Activated CD4-positive, alpha-beta T cell treated with anti-CD3 and anti-CD28 coated beads, Interleukin-2, amount 10 ng/mL, durations not matched to agents 7 days and 5 days (primary cell): ENCODE measurements at places on chromosomes 4 and X.

DNA sequence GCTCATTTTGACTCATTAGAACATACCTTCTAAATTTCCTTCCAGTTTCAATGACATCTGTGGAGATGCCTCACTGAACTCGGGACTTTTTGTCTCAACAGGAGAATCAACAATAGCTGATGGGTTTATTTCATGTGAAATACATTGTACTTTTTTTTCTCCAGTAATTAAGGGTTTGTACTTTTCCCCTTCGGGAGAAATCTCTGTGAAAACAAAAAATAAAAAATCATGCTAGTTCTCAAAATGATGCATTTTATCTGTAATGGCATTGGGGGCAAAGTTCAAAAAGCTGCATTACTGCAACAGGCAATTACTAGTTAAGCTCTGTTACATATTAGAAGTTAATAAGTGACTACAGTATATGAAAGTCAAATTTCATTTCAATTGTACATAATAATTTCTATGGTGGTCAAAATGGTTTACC, 167.3 kb upstream of the SH3RF1 start:
- H3K4me3 ChIP-seq, result no peak overlapping the region
- H3K4me1 ChIP-seq, result peaks cover 3% of the 10 kb centered on the region
- H3K27me3 ChIP-seq, result no peaks in the 10 kb centered on the region
- no peak overlapping the region for H3K27ac ChIP-seq
- peaks cover 13% of the 10 kb centered on the region for H3K36me3 ChIP-seq

DNA sequence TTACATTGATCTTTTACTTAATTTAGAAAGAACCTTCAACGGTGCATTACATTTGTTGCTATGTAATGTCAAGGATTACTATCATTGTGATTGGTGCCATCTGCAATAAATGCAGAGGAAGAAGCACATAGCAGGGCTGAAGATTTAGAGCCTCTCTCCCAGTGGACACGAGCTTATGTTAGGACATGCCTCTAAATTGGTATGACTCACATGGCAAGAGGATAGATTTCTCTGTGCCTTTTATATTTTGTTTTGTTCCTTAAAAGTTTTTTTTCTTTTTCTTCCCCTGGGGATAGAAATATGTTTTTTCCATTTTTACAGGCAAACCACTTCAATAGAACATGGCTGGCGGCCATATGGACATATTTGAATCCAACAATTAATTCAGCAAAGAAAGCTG, 205.0 kb upstream of the HAND2 start:
- H3K4me1 ChIP-seq, result no peaks in the 10 kb centered on the region
- H3K4me3 ChIP-seq, result no peak overlapping the region
- no peak for DNase-seq
- no peaks in the 10 kb centered on the region for H3K36me3 ChIP-seq
- H3K27ac ChIP-seq, result no peak overlapping the region

DNA sequence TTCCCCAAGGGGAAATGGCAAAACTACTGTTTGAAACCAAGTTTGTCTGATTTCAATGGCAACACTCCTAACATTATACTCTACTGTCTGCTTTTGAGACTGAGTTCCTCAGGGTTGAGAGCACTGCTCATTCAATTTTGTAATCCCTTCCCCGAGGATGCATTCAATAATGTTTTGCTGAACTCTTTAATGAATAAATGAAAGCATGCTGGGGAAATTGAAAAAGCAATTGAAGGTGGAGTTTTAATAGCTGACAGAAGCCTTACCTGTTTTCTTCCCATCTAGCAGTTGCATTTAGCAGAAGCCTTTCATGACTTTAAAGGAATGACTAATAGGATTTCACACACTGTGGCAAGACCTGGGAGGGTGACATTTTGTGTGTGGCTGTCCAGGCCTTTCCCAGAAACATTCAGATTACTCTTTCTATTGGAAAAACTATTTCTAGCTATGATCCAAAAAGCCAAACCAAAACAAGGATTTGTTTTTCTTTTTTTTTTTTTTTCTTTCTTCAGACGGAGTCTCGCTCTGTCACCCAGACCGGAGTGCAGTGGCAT, 45.1 kb downstream of the DTHD1 start:
- no peaks in the 10 kb centered on the region for H3K27me3 ChIP-seq
- DNase-seq, result no peak
- H3K36me3 ChIP-seq, result no peaks in the 10 kb centered on the region

DNA sequence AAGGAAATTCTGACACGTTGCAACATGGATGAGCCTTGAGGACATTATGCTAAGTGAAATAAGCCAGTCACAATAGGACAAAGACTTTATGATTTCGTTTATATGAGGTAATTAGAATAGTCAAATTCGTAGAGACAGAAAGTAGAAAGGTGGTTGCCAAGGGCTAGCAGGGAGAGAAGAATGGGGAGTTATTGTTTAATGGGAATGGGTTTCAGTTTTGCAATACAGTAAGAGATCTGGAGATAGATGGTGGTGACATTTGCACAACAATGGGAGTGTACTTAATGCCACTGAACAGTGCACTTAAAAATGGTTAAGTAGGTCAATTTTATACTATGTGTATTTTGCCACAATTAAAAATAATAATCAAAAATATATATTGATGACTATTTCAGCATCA, 43.4 kb upstream of the TMEM154 start:
- H3K4me1 ChIP-seq, result no peaks in the 10 kb centered on the region
- H3K27me3 ChIP-seq, result no peaks in the 10 kb centered on the region
- no peak overlapping the region for H3K4me3 ChIP-seq
- no peak overlapping the region for H3K27ac ChIP-seq

DNA sequence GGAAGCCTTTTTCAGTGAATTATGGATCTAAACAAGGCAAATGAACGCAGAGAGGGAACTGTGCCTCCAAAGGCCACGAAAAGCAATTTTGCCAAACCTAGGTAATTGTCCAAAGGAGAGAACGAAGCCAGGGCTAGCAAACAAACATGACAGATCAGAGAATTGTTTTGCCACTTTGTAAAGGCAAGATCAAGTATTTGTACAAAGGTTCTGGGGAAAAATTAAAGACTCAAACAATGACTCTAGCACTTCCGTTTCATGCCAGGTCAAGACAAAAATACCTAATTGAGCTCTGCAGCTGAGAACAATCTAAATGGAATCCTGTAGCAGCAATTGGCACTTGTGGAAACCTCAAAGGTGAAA, 8.5 kb downstream of the RBM47 start:
- H3K27ac ChIP-seq, result no peak overlapping the region
- peaks cover 4% of the 10 kb centered on the region for H3K36me3 ChIP-seq
- no peaks in the 10 kb centered on the region for H3K27me3 ChIP-seq
- peaks cover 39% of the 10 kb centered on the region for H3K4me1 ChIP-seq

DNA sequence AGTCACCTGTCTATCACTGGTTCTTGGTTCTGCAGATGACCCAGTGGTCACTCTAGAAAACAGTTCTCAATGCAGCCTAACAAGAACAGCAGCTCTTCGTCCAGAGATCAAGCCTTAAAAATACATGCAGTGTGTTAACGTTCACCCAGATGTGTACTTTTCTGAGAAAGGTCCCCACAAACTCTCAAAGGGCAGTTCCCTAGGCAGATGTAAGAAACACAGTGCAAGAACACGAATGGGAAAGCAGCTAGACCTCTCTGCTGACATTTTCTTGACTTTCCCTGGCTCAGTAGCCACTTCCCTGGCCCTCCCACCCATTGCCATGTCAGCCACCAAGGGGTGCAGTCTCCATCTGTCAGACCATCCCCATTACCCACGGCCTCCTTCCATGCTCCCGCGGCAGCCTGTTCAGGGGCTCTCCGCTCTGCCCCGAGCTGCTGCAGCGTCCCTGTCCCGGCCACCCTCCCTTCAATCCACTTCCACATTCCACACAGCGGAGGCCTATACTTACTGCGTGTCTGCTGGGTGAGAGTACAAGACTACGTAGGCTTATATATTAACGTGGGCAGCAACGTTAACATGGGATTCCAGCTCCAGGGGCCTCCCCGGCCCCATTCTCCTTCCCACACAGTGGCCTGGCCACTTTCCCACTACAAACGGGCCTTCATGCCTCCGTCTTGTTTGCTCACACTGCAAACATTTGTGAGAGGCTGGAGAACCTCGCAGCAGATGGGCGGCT, 34.3 kb downstream of the IRF2 start:
- H3K27me3 ChIP-seq, result no peaks in the 10 kb centered on the region
- no peak overlapping the region for H3K27ac ChIP-seq
- H3K4me3 ChIP-seq, result no peak overlapping the region
- H3K36me3 ChIP-seq, result peaks cover 27% of the 10 kb centered on the region

- H3K27me3 ChIP-seq, result no peaks in the 10 kb centered on the region
- no peak for DNase-seq
- no peak overlapping the region for H3K27ac ChIP-seq
- no peak overlapping the region for H3K4me3 ChIP-seq
- no peaks in the 10 kb centered on the region for H3K4me1 ChIP-seq
These were observed 115.4 kb downstream of the STPG2 start for GRCh38 chr4:98027827-98028226.

GRCh38 chr4:87241336-87241735, 20.9 kb upstream of the KLHL8 start:
- H3K27me3 ChIP-seq, result peaks cover 19% of the 10 kb centered on the region
- DNase-seq, result no peak
- peaks cover 2% of the 10 kb centered on the region for H3K36me3 ChIP-seq
- no peak overlapping the region for H3K27ac ChIP-seq
- H3K4me1 ChIP-seq, result peaks cover under 1% of the 10 kb centered on the region
- H3K4me3 ChIP-seq, result no peak overlapping the region
